Activated naive CD8-positive, alpha-beta T cell treated with anti-CD3 and anti-CD28 coated beads for 36 hours (primary cell): ENCODE measurements at places on chromosomes 1 and 21.

DNA sequence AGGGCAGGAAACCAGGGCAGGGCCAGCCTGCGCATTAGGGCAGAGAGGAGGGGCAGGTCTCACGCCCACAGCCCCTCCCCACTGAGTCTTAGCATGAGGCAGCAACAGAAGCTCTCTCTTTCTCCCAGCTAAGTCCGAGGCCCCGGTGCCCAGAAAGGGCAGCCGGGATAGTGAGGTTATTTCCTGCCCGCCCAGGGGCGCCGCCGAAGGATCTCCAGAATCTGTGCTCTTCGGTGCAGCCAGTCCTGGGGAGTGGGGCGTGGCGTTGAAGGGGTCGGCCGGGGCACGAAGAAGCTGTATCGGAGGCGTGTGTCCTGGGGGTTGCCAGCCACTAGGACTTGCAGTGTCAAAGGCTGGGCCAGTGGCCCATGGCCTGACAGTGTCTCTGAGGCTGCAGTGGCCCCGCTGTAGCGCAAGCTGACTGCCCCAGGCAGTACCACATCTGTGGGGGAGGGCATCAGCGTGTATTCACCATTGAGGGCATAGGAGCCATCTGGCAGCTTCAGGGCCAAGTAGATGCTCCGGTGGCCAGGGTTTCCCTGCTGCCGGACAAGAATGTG, 7.8 kb downstream of the ADAMTS4 start:
- DNase-seq: no peak

DNA sequence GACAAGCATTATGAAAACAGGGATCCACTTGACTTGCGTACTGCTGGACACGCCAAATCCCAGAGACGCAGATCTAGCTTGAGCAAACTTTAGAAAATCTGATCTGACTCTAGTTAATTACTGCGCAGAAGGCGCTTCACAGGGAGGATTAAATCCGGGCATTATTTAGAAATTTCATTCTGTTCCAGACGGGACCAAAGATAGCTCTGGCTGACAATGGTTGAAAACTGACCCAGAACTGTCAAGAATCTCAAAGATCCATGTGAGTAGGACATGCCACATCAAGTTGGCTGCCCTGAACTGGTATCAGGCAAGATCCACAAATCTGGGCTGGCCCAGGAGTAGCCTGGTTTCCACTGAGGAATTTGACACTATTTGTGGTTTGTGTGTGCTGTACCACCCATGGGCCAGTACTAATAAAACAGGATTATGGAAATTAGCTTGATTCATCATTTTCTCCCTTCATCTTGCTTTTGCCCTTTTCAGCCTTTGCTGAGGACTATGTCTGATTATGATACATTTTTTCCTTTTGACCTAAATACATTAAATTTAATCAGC, 171.0 kb downstream of the VAV3 start:
- no peak for DNase-seq

DNA sequence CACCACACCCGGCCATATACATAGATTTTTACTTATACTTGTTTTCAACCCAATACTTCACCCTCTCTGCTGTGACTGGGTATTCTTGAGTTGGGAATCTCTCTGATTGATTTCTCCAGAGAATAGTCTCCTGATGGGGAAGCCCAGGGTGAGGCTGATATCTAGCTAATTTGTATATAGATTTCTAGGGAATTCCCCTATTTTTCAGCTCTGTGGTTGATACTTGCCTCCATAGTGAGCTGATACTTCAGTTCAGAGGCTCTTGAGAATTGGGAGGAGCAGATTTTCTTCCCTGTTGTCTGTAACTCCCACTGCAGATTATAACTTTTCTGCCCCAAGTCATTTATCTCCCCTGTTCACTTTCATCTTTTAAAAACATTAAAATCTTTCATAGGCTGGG, 14.5 kb upstream of the SH3BGRL3 start:
- DNase-seq: no peak

DNA sequence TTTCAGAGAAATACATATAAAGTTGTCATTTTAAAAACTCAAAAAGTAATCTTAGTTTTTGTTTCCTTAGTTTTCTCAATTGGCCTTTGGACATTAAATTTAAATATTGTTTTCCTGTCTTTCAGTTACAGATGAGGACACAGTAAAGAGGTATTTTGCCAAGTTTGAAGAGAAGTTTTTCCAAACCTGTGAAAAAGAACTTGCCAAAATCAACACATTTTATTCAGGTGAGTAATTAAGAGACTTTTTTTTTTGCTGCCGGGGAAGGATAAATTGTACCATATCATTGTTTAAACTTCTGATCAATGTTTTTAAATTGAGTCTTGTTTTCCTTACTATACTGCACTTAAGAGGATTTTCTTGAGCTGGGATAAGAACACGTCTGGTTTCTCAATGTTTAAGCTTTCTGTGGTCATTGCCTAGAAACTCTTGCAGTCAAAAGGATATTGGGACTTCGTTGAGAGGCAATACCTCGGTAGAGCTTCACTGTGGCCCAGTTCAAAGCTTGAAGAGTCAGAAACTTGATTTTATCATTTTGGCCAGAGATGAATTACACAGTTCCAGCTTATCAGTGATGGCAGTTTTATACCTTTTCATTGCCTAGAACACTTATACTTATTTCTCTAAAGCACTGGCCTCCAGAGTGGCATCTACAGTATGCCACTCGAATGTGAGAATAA, 124.9 kb upstream of the KIAA1614 start:
- no peak for DNase-seq
